Suprapubic skin (tissue), 4 donors: ENCODE measurements at places on chromosomes 7 and 10.

- H3K4me1 ChIP-seq = no peaks in the 10 kb centered on the region
- H3K27ac ChIP-seq = no peak overlapping the region
- H3K36me3 ChIP-seq = no peaks in the 10 kb centered on the region
- DNase-seq = no peak
These were observed 56.8 kb downstream of the DYNC1I1 start for GRCh38 chr7:95828824-95829790.

DNA sequence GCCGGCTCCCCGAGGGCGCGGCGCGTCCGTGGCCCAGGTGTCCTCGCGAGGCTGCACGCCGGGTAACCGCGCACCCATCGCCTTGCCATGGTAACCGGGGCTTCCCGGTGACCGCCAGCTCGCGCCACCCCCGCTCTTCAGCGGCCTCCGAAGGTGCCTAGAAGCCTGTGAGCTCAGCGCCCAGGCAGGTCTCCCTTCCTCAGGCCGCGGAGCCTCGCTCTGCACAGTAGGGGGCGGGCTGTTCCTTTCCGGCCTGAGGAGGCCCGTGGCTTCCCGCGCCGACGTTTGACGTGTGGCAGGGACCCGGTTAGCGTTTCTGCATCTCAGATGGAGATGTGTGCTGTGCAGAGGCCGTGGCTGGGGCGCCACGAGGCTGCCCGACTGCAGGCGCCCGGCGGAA, 117.1 kb downstream of the DYNC2I1 start:
- peaks cover 14% of the 10 kb centered on the region for H3K4me1 ChIP-seq
- no peak for DNase-seq
- H3K27me3 ChIP-seq = no peaks in the 10 kb centered on the region
- H3K4me3 ChIP-seq = no peak overlapping the region
- no peaks in the 10 kb centered on the region for H3K36me3 ChIP-seq
- no peak overlapping the region for H3K27ac ChIP-seq

DNA sequence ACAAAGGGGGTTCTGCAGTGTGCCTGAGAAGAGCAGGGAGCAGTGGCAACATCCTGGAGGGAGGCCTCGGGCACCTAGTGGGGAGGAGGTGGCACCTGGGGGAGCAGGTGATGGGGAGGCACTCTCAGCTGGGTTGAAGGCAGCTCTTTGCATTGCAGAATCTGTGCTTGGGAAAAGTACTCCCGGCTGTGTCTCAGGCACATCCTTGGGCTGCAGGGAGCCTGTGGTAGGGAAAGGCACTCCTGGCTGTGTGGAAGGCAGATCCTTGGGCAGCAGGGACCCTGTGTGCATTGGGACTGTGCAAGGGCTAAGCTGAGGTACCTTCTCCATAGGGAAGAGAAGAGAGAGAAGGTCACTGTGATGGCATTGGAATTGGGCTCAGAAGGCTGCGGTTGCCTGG, 52.8 kb upstream of the ANTXRL start:
- H3K27ac ChIP-seq = no peak overlapping the region
- no peaks in the 10 kb centered on the region for H3K36me3 ChIP-seq
- peak; percentile 59 for DNase-seq

- H3K27me3 ChIP-seq = peaks cover 100% of the 10 kb centered on the region
- peaks cover 55% of the 10 kb centered on the region for H3K4me1 ChIP-seq
- no peak overlapping the region for H3K4me3 ChIP-seq
- no peak overlapping the region for H3K27ac ChIP-seq
- DNase-seq = no peak
These were observed 28.6 kb upstream of the VAX1 start for GRCh38 chr10:117166418-117167345.

DNA sequence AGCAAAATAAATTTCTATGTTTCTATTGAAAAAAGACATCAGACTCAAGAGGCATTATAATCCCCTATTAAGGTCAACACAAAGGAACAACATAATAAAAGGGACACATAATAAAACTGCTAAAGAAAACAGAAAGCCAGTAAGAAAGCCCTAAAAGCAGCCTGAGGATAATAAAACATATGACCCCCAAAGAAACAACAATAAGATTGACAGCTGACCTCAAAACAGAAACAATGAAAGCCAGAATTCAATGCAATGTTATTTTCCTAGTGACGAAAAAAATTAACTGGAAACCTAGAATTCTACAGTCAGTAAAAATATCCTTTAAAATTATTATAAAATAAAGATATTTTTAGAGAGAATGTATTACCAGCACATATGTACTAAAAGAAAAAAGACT, 44.9 kb upstream of the FAM171A1 start:
- no peak overlapping the region for H3K27ac ChIP-seq
- no peak overlapping the region for H3K4me3 ChIP-seq
- no peaks in the 10 kb centered on the region for H3K27me3 ChIP-seq
- no peaks in the 10 kb centered on the region for H3K36me3 ChIP-seq
- no peaks in the 10 kb centered on the region for H3K4me1 ChIP-seq

DNA sequence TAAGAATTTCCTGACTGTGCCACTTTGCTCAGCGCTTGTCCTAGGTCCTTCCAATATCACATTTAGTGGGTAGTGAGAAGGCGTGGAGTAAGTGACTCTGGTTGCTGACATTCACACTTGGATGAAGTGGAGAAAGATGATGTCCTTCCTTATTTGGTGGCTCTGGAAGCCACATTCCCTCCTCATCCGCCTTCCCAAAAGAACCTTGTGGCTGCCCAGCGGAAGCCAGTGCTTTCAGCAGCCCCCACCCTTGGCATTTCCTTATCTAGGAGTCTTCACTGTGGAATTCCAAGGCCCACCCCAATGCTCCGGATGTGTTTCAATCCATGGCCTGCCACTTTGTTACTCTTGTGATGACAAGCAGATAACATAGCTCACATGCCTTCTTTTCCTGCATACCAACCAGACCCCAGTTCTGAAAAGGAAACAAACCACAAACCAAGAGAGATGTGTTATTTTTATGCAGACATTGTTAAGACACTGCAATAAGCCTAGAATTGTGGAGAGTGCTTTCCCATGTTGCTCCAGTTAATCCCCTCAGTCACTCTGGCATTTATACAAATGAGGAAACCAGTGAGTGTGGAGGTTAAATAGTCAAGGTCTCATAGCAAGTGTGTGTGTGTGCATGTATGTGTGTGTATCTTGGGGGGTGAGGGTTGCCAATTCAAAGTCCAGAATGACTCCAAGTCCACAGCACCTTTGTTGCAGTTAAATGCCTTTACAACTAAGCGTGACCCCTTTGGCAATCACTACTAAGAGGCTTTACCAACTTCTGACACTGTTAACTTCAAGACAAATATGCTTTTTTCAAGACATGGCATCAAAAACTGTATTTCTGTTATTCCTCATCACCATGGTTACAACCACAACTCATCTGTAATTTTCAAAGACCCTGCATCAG, 10.3 kb upstream of the ANKRD1 start:
- peaks cover 12% of the 10 kb centered on the region for H3K4me1 ChIP-seq
- no peak overlapping the region for H3K4me3 ChIP-seq
- H3K27ac ChIP-seq = peak overlapping the region; percentile 52
- no peak for DNase-seq
- H3K36me3 ChIP-seq = no peaks in the 10 kb centered on the region
- H3K27me3 ChIP-seq = no peaks in the 10 kb centered on the region
